ENCODE measurements at places on chromosomes 3 and 15.

GRCh38 chr3:78112291-78113010 is 1072.6 kb downstream of the ROBO2 start:
- DNase-seq: no peak

GRCh38 chr3:179972881-179973423 is 63.8 kb downstream of the PEX5L start:
- DNase-seq: no peak

DNA sequence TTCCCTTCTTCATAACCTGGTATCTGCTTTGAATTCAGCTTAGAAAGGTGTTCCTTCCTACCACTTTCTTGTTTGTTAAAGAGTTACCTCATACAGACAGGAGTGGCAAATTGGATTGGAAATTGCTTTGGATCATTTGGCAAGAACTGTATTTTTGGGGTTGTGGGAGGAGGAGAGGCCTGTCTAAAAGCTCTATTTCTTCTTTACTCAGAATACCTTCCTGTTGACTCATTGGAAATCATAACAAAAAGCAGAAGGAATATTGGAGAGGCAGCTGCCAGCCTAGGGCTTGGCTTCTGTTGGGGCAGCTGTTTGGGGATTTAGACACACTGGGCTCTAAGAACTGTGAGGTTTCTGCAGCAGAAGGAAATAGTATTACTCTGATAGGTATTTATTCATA is 14.2 kb downstream of the IQGAP1 start:
- no peak for DNase-seq

GRCh38 chr3:111729087-111729846 is 129.8 kb upstream of the PHLDB2 start:
- DNase-seq: no peak

- DNase-seq: peak; percentile 82
These were observed 461 bp upstream of the FAH start for GRCh38 chr15:80152180-80152895.

DNA sequence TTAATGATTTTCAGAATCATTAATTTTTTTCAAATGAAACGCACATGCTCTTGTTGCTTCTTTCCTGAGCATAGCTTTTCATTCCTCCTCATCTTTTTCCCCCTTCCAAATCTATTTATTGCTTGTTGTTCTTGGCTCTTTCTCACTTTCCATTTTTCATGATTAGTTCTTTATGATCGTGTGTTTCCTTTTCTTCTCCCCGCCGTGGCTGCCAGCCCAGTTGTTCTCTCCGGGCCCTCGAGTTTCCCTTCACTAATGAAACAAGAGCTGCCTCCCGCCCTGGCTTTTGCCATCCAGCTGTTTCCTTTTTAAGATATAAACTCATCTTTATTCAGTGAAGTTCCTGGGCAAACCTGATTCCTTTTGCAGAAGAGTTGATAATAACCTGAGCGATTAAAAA is 170.2 kb upstream of the NR2F2 start:
- DNase-seq: no peak

DNA sequence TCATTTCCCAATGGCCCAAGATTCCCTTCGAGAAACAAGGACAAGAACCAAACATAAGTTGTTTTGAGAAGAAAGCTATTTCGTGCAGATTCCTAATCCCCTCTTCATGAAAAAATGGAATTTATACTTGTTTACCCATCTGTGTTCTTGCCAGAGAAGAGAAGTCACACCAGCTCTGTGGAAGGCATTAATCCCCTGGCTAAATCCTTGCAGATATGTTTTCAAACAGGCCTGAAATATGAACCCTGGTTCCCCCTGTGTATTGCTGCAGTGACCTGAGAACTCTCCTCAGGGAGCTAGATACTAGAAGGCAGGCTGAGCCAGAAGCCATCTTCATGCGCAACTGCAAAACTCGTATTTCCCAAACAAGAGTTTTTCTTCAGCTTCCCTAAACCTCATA is 337.7 kb downstream of the NEK10 start:
- no peak for DNase-seq

GRCh38 chr15:70708839-70709238 is 54.5 kb downstream of the UACA start:
- DNase-seq: no peak

DNA sequence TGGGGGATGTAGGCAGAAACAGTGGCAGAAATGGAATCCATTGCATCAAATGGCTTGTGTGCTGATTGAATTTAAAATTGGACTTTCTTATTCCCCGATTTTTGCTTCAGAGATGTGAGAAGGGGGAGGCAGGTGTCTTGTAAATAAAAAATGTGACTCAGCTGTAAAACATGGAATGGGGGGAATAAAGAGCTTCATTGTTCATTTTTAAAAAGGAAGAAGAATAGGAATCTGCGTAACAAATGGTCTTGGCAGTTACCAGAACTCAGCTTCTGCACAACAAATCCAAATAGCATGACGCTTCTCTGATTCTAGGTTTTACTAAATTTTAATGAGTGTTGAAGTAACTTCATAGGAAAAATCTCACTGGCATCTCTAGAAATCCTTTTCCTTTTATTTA is 323.9 kb upstream of the GBE1 start:
- no peak for DNase-seq

DNA sequence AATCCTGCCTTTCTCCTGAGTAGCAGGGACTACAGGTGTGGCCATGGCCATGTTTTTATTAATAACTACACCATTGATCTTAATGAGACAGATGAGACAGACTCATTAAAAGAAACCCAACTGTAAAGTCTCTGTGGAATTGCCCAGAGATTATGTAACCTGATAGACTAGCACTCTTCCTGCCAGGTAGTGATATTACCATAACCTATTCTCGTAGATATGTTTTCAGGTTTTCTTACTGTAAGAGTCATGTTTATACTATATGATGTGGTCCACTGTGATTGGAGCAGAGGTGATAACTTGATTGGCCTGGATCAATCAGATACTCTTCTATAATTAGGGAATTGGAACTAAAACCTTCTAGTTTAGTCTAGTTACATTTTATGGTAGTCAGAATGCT is 93.7 kb downstream of the NFKBIZ start:
- DNase-seq: no peak

DNA sequence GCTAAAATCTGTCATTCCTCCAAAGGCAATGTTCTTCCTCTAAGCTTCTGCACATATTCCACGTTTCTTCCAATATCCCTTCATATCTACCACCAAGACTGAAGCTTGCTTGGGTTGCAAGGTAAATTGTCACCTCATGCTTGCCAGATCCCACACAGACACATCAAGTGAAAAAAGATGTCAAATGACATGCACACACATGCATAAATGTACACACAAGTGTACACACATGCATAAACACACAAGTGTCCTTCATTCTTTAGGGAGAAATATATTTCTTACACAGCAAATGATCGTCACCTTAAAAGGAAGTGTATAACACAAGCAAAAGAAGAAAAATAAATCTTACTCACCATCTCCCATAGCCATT is 59.4 kb downstream of the CLASP2 start:
- no peak for DNase-seq

GRCh38 chr15:90637693-90638092 is 79.5 kb upstream of the BLM start:
- DNase-seq: no peak

DNA sequence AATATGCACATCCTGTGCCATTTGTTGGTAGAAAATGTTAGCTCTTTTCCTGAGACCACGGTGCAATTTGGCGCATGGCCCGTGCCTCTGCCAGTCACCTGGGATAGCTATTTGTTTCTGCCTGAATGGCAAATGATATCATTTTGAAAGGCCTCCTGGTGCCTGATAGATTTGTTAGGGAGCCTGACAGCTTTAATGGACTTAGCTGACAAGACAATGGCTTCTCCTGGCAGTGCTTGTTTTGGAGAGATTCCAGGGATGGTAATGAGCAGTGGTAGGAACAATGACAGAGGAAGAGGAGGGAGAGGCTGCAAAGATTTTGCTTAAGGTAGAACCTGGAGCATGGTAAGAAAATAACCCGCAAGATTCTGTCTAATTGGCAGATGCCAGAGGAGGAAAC is 268.5 kb downstream of the CLSTN2 start:
- DNase-seq: no peak

- DNase-seq: no peak
These were observed 99.4 kb upstream of the IQSEC1 start for GRCh38 chr3:13172644-13173013.

- no peak for DNase-seq
These were observed 67.7 kb downstream of the CPN2 start for GRCh38 chr3:194283221-194284006.

- DNase-seq: no peak
These were observed 61.9 kb downstream of the FRMD4B start for GRCh38 chr3:69323941-69324340.

GRCh38 chr3:43892061-43892460 is 201.3 kb downstream of the ABHD5 start:
- DNase-seq: no peak

- no peak for DNase-seq
These were observed 218.8 kb downstream of the TBL1XR1 start for GRCh38 chr3:176978441-176978840.

- no peak for DNase-seq
These were observed 44.1 kb downstream of the SENP2 start for GRCh38 chr3:185630182-185630622.

DNA sequence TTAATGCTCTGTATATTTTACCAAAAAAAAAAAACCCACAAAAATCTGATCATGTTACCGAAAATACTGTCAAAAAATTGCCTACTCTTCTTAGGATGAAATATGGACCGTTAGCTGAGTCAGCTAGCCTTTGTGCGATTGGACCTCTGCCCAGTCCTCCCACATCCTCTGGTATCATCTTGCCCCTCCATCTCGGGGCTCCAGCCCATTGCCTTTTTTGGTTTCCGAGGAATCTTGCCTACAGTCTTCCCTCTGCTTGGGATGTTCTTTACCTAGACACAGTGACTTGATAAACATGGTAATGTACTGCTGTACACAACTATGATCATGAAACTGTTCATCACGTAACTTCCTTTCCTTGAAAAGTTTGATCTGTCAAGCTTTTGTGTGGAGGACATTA is 371.4 kb downstream of the SV2B start:
- DNase-seq: no peak

DNA sequence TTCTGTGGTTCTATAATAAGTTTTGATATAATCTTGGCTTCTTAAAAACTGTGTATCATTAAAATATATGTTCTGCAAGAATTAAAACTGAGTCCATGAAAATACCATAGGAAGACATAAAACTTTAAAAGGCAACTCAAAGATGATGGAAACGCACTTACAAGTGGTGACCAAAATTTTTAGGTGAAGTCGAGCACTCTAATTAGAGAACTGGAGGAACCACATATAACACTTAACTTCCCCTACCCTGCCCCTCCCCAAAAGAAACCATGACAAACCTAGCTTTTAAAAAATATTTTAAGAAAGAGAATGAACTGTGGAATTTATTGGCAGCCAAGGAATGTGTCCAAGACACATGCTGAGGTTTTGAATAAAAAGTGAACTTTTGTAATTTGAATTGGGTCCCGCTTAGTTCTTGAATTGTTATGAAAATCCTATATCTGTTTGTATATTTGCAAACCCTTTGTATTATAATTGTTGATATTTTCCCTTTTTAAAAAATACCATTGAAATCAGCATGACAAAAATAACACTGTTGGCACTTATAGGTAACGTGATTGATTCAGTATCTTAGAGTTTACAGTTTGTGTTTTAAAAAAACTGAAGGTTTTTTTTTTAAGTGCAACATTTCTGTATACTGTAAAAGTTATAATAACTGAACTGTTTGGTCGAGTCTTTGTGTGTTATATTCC is 7.7 kb downstream of the NR2F2 start:
- no peak for DNase-seq

DNA sequence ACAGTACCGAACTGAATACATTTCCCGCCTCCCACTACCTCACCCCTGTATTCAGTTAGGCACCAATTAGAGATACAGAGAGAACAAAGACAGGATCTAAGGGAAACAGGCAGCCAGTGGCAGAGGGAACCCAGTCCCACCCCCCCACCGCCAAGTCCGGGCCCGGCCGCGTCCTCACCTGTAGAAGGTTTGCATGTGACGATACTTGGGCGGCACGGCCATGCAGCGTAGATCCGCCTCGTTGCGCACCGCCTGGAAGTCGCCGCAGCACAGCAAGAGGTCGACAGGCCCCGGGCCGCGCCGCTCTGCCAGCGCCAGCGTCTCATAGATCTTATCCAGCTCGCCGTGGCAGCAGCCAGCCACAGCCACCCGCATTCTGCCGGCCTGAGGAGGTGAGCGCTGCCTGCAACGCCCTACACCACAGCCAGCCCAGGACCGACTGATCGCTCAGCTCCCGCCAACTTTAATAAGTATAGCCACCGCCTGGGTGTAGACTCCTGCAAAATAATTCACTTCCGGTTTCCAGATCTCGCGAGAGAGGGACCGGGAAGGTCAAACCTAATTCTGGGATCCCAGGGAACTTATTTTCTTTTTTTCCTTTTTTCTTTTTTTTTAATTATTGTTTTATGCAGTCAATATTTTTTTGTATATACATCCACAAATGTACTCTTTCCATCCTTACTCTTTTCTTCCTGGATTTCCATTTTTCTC is at the start of gene DBR1:
TSS of gene DBR1 (minus strand) at position 501 of the 711 bp plus-strand sequence. CDS start at position 375, 126 bp downstream.
- peak; percentile 22 for DNase-seq

GRCh38 chr3:192566706-192567290 is 160.5 kb downstream of the FGF12 start:
- peak; percentile 1 for DNase-seq

DNA sequence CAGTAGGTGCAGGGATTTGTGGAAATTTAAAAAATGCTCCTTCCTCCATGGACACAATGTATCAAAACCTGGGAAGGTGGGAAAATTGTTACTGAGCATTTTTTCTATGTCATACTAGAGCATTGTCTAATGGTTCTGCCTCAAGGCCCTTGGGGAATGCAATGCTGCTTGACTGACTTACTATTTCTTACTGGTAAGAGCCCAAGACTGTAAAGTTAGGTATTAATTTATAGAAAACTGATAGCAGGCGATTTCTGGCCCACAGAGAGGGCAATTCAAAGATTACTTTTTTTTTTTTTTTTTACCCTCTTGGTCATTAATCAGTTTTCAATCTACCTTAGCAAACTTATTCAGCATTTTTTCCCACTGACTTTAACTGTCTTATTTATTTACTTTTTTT is 38.5 kb upstream of the MRPL3 start:
- no peak for DNase-seq

DNA sequence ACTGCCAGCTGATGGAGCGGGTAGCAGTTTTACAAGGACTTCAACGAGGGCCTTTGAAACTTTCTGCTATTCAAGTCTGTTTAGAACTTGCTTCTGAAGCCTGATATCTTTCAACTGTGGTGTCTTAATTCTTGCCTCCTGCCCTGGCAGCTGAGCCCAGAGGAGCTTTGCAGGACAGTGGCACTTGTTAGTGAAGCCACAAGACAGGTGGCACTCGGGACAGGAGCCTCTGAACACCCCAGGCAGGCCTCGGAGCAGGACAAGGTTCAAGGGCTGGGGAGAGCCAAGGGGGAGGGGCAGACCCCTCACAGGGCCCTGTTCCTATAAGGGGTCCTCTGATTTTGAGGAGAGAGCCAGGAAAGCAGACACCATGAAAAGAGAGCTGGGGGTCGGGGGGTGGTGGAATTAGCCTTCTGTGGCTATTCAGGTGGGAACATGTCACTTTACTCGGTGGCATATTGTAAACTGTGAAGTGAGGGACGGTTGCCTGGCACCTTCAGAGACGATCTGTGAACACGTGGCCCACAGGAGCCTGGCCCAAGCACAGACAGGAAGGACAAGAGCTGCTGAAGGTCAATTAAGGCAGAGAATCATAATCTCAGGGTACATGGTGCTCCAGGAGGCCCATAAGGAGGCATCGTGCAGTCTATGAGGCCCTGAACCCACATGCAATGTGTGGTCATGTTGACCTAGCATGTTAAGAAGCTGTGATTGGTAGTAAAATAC is 30.1 kb upstream of the KY start:
- no peak for DNase-seq

GRCh38 chr3:149959443-149959842 is 11.3 kb downstream of the PFN2 start:
- no peak for DNase-seq

All from esophagus squamous epithelium (tissue), 5 donors.